Caki2 (cell line): ENCODE measurements at places on chromosomes 6 and 20. TPM values are rescaled to one million over a fixed set of nuclear protein-coding genes. Genes with fewer than 3 reads are reported as not detected.
A peak's percentile ranks its signal among the peaks of the same experiment; 100 is the strongest.

DNA sequence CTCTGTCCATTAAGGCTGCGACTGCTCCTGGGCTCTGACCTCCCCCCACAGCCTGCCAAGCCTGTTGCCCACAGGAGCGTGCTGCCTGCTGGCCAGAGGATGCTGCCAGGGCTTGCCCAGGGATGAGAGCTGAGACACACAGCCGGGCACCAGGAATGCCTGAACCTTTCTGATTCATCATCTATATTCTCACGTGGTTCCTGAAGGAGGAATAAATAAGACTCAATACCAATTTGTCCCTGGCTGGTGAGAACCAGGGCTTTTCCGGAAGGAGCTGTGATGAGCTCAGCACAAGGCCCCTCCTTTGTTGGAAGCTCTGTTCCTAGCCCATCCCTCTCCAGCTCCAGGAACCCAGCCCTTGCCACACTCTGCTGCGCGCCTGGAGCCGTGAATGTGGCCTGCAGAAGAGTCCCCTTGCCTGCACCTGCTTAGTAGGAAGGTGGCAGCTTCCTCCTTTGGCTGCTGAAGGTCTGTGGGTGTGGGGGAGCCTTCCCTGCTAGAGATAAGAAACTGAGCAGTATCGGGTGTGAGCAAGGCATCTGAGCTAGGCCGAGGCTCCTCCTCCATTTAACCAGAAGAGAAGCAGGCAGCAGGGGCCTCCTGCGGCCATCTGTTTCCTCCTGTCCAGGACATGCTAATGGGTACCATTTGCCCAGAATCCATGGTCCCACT lies 37.9 kb downstream of the SYNDIG1 start:
- no peak for DNase-seq

ZBTB22 gene
- 16.1 and 16.6 TPM in 2 replicates for total RNA-seq

- DNase-seq, result no peak
Measured at GRCh38 chr6:142892254-142893021, 52.5 kb downstream of the HIVEP2 start.

DNA sequence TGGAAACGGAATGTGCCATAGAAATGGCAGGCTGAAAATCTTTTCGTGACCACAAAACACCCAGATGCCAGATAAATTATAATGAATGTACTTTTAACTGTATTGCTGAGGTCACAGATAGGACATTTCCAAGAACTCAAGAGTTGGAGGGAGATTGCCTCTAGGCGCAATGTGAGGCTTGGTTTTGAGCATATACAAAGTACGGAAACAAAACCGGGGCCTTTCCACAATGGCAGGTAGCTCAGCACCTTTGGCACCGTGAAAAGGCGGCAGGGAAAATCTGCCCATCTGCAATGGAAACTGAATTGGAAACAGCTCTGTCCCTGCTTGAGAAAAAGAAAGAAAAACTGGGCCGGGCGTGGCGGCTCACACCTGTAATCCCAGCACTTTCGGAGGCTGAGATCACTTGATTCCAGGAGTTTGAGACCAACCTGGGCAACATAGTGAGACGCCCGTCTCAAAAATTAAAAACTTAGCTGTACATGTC lies 10.5 kb upstream of the C20orf144 start:
- DNase-seq, result no peak

DNA sequence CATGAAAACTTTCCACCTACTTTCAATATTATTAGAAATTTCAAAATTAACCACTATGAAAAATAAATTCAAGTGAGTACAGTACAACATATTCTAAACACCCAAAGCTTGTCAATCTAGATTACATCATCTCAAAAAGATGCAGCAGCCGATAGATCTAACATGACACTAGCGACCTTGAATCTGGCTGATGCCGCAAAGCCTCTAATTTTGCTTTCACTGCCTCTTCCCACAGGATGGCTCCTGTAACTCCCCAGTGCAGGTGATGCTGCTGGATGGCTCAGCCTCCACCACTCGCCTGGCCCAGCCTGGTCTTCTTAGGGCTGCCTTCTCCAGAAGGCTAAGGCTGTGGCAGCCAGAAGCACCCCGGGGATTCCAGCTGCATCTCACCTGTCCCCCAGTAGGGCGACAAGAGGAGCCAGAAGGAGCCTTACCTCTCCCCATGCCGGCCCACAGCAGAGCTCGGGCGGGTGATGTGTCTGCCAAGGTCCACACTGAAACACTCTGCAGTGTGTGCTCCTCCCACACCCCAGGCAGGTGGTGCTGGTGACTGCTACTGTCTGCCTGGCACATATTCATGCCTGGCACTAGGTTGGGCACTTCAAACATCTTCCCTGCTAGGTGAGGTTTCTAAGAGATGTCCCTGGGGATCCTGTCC lies 82.1 kb downstream of the SLC23A2 start:
- no peak for DNase-seq

DNA sequence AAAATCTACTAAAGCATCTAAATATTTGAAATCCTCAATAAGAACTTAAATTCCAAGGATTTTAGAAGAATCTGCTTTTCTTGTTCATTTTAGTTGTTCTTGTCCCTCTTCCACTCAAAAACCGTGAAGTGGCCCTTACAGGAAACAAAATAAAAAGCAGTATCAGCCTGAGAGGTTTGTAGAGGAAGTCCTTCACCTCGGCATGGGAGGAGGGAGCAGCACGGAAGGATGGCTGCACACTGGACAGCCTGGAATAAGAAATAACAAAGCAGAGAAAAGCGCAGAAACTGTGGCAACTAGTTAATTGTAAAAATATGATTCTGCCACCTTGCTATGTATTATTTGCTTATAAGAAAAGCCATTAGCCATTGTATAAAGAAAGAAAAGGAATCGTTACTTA lies 46.1 kb downstream of the RALGAPA2 start:
- no peak for DNase-seq

GRCh38 chr6:80165143-80165542 lies 58.7 kb downstream of the BCKDHB start:
- no peak for DNase-seq

GRCh38 chr20:50193836-50194421 lies 3.3 kb downstream of the CEBPB start:
- no peak for DNase-seq

GRCh38 chr6:112457886-112458285 lies 110.8 kb downstream of the RFPL4B start:
- no peak for DNase-seq

- no peak for DNase-seq
Measured at GRCh38 chr6:25944688-25945574, 14.4 kb upstream of the SLC17A2 start.

GRCh38 chr20:54389596-54390280 lies 85.7 kb upstream of the DOK5 start:
- DNase-seq, result no peak

GRCh38 chr6:142419071-142419470 lies 117.3 kb downstream of the ADGRG6 start:
- DNase-seq, result no peak

GRCh38 chr6:36319436-36319762 lies 17.3 kb downstream of the BNIP5 start:
- DNase-seq, result no peak

- DNase-seq, result no peak
Measured at GRCh38 chr6:133207754-133208153, 33.4 kb upstream of the EYA4 start.

- DNase-seq, result peak; percentile 97
Measured at GRCh38 chr6:15504581-15505350, 158.1 kb downstream of the DTNBP1 start.

GRCh38 chr6:80364149-80364548 lies 257.7 kb downstream of the BCKDHB start:
- no peak for DNase-seq

DNA sequence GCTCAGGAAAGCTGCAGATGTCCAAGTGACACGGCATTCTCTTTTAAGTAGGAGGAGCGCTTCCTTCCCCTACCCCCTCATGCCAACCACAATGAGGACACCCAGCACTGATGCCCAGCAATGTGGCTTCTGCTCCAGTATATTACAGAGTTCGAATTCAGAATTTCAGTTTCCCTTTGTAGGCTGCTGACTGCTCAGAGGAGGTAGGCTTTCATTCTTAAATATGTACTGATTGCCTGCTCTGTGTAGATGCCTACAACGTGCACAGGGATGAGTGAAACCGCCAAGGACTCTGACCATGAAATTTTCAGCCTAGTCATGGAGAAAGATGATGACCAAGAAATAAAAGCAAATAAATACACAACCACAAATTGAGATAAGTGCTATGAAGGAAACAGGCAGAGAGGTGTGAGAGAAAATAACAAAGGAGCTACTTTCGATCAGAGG lies 50.9 kb upstream of the TNFAIP3 start:
- DNase-seq, result no peak

TLDC2 gene
- total RNA-seq, result 13.6 and 23.6 TPM in 2 replicates

DNA sequence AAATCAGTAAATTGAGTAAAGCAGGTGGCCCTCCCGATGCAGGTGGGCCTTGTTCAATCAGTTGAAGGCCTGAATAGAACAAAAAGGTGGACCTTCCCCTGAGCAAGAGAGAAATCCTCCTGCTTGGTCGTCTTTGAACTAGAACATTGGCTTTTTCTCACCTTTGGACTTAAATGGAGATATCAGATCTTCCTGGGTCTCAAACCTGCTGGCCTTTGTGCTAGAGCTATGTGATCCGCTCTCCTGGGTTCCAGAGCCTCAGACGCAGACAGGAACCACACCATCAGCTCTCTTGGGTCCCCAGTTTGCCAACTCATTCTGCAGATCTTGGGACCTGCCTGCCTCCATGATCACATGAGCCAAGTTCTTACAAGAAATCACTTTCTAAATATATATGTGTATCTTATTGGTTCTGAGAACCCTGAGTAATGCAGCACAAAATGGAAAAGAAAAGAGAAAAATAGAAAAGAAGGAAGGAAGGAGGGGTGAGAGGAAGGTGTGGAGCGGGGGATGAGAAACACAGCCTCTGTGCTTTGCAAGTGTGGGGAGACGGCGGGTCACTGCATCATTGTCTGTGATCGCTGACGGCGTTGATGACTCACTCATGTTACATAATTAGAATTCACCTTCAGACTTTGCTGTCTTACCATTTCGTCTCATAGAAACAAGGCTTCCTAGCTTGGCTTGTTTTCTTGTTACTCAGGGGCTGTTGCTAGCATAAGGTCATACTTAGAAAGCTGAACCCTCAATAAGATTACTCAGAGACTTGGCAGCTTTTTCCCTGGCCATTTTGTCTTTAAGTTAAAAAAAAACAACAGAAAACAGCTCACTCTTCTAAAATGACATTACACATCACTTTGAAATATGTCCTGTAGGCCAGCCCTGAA lies 85.7 kb upstream of the NEDD9 start:
- DNase-seq, result peak; percentile 94

SIRPB1 gene
- total RNA-seq, result 2.1 and 10.4 TPM in 2 replicates

DNA sequence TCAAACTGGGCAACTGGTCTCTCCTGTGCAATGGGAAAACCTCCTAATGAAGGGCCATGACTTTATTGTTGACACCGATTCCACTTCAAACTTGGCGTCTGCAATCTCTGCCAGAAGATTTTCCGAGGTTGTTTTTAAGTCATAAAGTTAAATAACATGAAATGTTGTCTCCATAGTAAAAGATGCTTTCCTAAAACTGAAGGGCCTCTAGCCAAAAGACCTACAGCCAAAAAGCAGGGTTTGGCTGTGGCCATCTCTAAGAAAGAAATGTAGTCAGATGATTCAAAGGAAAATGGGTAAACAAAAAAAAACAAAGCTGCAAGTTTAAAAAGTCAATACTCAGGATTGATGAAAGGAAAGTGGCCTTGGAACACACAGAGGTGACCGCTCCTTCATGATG lies 14.1 kb downstream of the CD93 start:
- no peak for DNase-seq

GRCh38 chr6:157281570-157281969 lies 41.7 kb downstream of the TMEM242 start:
- no peak for DNase-seq

TP53INP2 gene
- 0.20 and 0.84 TPM in 2 replicates for total RNA-seq

CCN2 gene
- 157 and 173 TPM in 2 replicates for total RNA-seq

DNA sequence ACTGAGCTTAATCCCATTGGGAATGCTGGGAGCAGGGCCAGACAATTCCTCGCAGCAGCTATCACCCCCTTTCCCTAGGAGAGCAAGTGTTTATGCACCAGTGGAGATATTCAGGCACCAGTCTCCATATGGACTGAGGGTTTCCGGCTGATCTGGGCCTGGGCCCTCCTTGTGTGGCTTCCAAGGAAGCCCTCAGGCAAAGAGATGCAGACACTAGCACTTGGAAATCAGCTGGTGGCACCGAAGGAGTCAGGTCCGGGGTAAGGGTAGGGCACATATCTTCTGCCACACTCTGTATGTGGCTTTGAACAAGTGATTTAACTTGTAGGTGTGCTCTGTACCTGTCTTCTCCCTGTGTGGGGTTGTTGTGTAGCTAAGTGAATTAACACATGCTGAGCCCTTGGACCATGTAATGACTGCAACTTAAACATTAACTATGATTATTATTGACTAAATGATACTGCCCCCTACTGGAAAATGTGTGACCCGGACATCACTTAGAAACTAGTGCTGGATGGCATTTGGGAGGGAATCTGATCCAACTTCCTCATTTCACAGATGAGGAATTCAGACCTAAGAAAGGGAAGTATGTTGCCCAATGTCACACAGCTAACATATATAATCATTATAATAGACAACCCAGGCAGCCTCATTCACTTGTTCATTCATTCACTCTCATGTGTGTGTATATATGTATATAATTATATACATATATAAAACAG lies 19.3 kb upstream of the WFDC2 start:
- peak; percentile 52 for DNase-seq

DNA sequence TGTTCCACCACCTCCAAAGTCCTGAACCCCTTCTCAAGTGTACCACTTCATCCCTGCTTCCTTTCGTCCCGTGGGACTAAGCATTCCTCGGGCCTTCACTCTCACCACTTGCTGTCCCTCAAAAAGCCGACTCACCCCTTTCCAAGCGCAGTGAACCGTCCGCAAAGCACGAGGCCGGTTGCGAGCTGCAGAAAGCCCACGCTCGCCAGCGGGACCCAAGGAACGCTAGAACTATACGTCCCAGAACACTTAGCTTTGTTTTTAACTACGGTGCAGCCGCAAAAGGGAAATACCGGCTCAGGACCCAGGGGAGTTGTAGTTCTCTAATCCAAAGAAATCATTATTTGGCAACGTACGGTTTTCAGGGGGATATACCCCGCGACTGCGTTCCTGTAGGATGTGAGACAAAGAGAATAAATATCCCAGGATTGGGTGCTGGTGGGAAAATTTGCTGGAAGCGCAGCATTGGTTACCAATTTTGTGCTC lies 416 bp upstream of the POLR1H start:
- no peak for DNase-seq

- no peak for DNase-seq
Measured at GRCh38 chr6:148578489-148578814, 168.4 kb upstream of the UST start.

DNA sequence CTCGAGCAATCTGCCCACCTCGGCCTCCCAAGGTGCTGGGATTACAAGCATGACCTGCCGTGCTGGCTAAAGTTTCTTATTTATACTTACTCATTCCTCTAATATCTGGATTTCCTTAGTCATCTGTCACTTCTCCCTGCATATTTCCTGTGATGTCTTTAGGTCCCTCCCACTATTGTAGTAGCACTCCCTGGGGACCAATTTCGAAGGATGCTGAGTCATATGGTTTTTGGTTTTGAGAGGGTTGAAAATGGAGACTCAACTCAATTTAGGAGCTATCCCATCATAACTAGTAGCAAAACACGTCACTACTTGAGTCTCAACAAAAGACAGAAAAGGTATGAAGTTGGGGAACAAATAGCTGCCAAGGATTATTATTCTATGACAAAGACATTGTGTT lies 20.2 kb downstream of the MCUR1 start:
- peak; percentile 67 for DNase-seq
